NCI-H1417 treated with DMSO at 0.1 percent for 48 hours (cell line): ENCODE measurements at places on chromosomes 12 and 14.

- no peak for DNase-seq
These were observed 25.9 kb upstream of the BLTP3B start for GRCh38 chr12:100168562-100168961.

- no peak for DNase-seq
These were observed 35.5 kb upstream of the MAX start for GRCh38 chr14:65137648-65138307.

GRCh38 chr14:65238456-65238855 lies 136.1 kb upstream of the MAX start:
- no peak for DNase-seq

DNA sequence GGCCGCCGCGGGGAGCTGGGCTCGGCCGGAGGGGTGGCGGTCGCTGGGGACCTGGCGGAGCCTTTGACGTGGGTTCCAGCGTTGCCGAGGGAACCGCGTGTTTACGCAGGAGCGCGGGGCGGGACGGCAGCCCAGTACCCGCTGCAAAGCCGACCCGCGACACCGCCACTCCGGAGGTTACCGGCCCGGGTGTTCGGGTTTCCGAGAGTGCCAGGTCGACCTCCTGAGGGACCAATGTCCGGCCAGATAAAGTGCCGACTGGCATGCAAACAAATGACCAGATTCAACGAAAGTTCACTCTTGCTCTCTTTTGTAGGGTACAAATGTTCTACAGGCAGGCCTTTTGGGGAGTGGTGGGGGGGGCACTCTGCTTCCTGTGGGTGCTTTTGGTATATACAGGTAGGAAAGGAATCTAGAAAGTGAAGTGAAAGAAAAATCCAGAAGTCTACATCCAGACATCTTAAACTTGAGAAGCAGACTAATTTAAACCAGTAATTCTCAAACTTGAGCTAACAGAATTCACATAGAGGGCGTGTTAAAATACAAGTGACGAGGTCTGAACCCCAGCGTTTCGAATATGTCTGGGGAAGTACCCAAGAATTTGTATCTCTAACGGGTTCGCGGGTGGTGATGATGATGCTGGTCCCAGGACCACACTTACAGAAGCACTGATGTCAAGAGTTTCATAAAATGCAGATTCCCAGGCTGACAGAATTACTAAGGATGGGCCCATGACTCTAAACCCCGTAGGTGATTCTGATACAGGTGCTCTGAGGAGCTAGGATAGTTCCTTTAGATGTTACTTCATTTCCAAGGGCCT lies at the start of gene GPR135:
TSS of gene GPR135 (minus strand) at position 65 of the 820 bp plus-strand sequence. CDS start 154 bp downstream, outside the sequence.
- no peak for DNase-seq

GRCh38 chr12:75526655-75527511 lies 15.5 kb upstream of the KRR1 start:
- peak; percentile 71 for DNase-seq

- peak; percentile 69 for DNase-seq
These were observed 33.5 kb downstream of the FMNL3 start for GRCh38 chr12:49673446-49674317.

GRCh38 chr12:111304642-111305071 lies 64.2 kb downstream of the PHETA1 start:
- DNase-seq = no peak

GRCh38 chr12:78636231-78636855 lies 228.2 kb upstream of the SYT1 start:
- DNase-seq = no peak

DNA sequence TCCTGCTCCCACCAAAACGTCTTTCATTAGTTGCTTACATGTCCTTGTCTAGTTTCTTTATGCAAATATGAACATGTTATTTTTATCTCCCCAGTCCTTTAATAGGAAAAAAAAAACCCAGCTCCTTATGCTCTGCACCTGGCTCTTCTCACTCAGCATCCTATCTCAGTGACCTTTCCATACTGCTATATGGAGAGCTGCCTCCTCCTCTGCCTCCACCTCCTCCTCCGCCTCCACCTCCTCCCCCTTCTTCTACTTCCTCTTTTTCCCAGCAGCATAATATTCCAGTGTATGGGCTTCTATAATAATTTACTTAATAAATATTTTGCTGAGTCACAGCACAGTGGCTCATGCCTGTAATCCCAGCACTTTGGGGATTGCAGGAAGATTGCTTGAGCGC lies 31.5 kb downstream of the ABCB9 start:
- DNase-seq = no peak

DNA sequence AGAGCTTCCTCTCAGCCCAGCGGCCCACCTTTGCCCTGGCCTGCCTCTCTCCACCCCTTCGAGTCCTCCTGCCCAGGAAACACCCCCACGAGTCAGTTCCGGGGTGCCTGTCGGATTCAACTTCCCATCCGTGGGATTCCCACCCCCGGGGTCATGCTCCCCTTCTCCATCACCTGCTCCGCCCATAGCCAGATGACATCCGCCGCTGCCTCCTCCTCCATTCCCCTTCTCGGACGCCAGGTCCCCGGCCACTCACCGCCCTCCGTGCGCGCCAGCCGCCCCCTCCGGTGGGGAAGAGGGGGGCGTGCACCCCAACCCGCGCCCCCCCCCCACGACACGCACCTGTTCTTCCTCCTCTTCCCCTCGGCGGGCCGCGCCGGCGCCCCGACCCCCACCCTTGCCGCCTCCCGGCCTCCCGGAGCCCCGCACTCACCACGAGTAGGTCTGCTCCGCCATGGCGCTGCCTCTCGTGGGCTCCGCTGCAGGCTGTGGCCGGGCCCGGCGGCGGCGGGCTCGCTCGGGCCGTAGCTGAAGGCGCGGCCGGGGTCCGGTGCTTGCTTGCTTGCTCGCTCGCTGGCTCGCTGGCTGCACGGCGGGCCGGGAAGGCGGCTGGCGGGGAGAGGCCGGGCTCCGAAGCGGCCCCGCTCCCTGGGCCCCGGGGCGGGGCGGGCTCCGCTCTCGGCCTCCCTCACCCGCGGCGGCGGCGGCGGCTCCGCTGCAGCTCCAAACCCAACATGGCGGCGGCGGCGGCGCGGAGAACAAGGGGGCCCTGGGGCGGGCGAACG lies 554 bp downstream of the SPPL3 start:
- no peak for DNase-seq

- DNase-seq = no peak
These were observed 8.7 kb downstream of the LRP1-AS start for GRCh38 chr12:57138526-57139272.

- DNase-seq = no peak
These were observed 17.0 kb downstream of the SLC4A8 start for GRCh38 chr12:51441583-51441982.

GRCh38 chr14:90642244-90642717 lies 173.9 kb downstream of the TTC7B start:
- DNase-seq = no peak
